ENCODE measurements at places on chromosomes 3 and 15.

DNA sequence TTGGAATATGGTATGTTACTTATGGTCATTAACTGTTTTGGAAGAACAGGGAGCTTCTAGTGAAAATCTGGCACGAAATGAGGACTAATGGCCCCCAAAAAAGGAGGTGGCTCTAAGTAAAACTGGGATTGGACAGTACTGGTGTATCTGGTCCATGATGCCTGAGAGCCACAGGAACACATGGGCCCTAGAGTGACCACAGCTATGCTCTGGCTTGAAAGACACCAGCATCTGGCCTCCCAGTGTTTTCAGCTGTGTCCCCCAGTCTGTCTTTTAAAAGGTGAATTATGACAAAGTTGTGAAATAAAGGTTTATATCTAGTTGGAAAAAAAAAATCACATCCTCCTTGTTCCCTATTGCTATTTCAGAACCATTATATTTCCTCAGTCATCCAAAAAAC lies 64.5 kb downstream of the GSK3B start:
- DNase-seq, result no peak

GRCh38 chr3:194744826-194745225 lies 59.1 kb downstream of the FAM43A start:
- peak; percentile 28 for DNase-seq

DNA sequence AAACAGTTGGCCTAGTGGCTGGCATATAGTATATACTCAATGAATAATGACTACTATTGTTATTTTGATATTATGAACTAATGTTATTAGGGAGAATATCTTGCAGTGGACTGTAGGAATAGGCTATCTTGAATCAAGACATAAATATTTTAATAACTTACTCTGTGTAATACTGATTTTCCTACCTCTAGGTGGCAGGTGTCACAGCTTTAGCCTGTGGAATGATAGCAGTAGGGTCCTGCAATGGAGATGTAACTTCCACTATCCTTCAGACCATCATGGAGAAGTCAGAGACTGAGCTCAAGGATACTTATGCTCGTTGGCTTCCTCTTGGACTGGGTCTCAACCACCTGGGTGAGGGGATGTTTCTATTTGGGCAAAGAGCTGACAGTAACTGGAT lies 6.5 kb downstream of the PSMD2 start:
- peak; percentile 33 for DNase-seq

- DNase-seq, result no peak
These were observed 104.8 kb upstream of the OSTN start for GRCh38 chr3:191094057-191094845.

GRCh38 chr15:62323353-62323890 lies 158.3 kb upstream of the C2CD4B start:
- no peak for DNase-seq

GRCh38 chr3:47613722-47614121 lies 35.1 kb upstream of the CSPG5 start:
- no peak for DNase-seq

DNA sequence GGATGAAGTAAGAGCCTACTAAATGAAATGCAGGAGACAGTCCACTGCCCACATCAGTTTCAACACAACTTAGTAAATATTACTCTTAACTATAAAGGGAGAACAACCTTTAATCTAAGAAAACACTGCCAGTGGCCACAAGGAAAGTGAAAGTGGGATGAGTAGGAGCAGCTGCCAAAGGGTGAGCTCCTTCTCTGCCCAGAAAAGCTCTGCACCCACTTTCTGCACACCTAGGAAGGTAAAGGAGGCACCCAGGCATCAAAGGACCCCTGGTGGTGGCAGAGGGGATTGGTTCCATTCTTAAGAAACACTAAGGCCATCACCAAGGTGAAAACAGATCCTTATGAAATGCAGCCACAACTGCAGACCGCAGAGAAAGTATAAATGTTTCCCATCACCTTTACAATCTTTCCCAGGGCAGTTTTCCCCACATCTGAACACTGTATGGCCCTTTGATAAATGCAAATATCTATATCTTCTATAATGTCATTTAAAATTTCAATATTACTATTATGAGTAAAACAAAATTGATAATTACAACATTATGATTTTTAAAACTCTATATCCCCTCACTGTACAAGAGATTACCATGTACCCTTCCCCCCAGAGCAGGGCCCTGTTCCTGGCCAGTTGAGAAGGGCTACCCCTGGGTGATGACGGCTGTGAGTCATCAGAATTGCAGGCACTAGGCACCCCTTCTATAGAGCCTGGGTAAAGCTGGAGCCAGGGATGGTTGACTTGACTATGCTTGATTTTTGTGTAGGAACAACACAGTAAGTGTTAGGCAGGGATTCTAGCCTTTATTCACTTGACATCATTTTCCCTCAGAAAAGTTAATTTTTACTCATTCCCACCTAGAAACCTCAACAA lies 92.0 kb downstream of the SNRK start:
- peak; percentile 52 for DNase-seq

GRCh38 chr3:34998902-34999301 lies 640.4 kb upstream of the ARPP21 start:
- DNase-seq, result no peak

Data from Kasumi-1 (cell line).